Pericardium fibroblast (primary cell): ENCODE measurements at places on chromosomes 5 and 9. TPM values are rescaled to one million over a fixed set of nuclear protein-coding genes. Genes with fewer than 3 reads are reported as not detected.

CD72 gene
- total RNA-seq = 1.6 and 2.2 TPM in 2 replicates

RASA1 gene
- total RNA-seq = 16.6 and 26.3 TPM in 2 replicates

SH3GLB2 gene
- 33.7 and 44.5 TPM in 2 replicates for total RNA-seq

FABP6 gene
- total RNA-seq = not detected in 2 replicates

IGFBPL1 gene
- not detected in 2 replicates for total RNA-seq

SV2C gene
- not detected in 2 replicates for total RNA-seq

TMEFF1 gene
- 2.5 and 3.7 TPM in 2 replicates for total RNA-seq

PCDHB1 gene
- not detected in 2 replicates for total RNA-seq

ANKRD34B gene
- not detected in 2 replicates for total RNA-seq

SLC25A46 gene
- total RNA-seq = 35.4 and 49.5 TPM in 2 replicates

ELOVL7 gene
- 0.09 TPM in 1 of 2 replicates, not detected in the other for total RNA-seq

TMCO6 gene
- total RNA-seq = 8.6 and 11.8 TPM in 2 replicates

AQP7 gene
- not detected in 2 replicates for total RNA-seq

PCSK1 gene
- total RNA-seq = 1.4 TPM in 1 of 2 replicates, not detected in the other

ARSI gene
- 3.3 and 7.2 TPM in 2 replicates for total RNA-seq

CCL28 gene
- 1.3 and 3.1 TPM in 2 replicates for total RNA-seq

FCN2 gene
- not detected in 2 replicates for total RNA-seq

AFAP1L1 gene
- 17.1 and 23.3 TPM in 2 replicates for total RNA-seq

HTR1A gene
- not detected in 2 replicates for total RNA-seq
